ENCODE measurements at places on chromosomes 11 and 22.
A peak's percentile ranks its signal among the peaks of the same experiment; 100 is the strongest.

GRCh38 chr11:34789196-34789834 lies 126.9 kb downstream of the APIP start:
- DNase-seq: peak; percentile 96

GRCh38 chr11:66546966-66547661 lies 411 bp downstream of the ACTN3 start:
- no peak for DNase-seq

- DNase-seq: no peak
Measured at GRCh38 chr11:69352715-69353319, 58.9 kb downstream of the MYEOV start.

DNA sequence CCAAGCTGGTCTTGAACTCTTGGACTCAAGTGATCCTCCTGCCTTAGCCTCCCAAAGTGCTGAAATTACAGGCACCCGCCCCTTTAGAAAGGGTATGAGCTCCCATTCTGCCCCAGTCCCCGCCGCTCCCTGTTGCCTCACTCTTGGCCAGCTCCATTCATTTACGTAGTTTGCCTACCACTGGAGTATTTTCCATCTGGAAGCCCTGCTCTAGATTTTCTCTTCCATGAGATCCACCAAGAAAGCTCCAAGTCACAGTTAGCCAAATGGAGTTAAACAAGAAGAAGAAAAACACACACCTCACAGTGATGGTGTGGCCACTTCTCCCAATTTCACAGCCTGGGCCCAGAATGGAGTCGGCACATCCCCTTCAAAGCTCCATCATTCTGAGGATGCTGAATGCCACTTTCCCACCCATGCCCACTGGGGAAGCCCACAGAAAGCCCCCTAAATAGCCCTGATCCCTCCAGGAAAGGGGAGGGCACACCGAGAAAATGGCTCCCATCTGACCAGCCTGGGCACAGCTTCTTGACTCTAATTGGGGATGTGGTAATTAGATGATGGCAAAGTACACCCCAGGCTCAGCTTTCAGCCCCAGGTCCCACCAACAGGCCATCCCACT lies 381.2 kb downstream of the MN1 start:
- DNase-seq: no peak

- DNase-seq: no peak
Measured at GRCh38 chr11:7281809-7282208, 30.1 kb downstream of the SYT9 start.

DNA sequence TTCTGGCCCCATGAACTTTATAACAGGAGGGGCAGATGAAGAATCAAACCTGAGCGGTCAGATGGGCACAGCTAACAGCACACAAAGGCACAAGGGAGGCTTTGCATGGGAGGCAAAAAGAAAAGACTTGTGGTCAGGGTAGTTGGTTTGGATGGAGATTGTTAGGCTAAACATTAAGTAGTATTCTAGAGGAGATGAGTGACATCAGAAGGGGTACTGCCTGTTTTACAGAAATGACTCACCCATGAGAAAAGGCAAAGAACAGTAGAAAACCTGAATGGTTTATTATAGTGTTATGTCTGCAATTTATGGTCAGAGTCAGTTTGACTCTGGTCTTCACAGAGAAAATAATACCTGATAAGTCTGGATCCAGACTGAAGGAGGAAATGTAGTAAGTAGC lies 129.8 kb upstream of the KIRREL3 start:
- DNase-seq: no peak

DNA sequence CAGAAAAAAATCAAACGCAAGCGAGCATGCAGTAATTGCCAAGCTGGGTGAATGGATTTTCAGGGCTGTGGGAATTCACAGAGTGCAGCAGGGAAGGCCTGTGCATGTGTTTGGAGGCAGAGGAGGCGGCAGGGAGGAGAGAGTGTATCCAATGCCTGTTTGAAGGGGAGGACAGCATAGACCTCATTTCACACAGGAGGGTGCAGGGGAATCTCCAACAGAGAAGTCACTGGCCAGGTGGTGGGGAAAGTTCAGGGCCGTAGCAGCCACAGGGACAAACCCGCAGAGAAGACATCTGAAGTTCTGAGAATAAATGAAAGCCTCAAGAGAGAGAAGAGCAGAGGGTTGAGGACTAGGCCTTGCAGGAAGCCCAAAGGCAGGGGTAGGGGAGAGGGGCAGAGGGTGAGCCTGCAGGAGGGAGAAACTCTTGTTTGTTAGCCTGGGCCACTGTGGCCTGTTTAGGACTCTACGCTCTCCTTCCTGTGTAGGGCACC lies 19.2 kb upstream of the KDM2A start:
- no peak for DNase-seq

- DNase-seq: no peak
Measured at GRCh38 chr22:20107471-20107901, 8.4 kb upstream of the RANBP1 start.

- DNase-seq: no peak
Measured at GRCh38 chr11:45772986-45773785, 31.8 kb upstream of the SLC35C1 start.

- DNase-seq: no peak
Measured at GRCh38 chr11:58575377-58576020, at the start of gene LPXN. Gene LPXN (minus strand): TSS chr11:58575856. CDS start chr11:58575772, 84 bp downstream.

DNA sequence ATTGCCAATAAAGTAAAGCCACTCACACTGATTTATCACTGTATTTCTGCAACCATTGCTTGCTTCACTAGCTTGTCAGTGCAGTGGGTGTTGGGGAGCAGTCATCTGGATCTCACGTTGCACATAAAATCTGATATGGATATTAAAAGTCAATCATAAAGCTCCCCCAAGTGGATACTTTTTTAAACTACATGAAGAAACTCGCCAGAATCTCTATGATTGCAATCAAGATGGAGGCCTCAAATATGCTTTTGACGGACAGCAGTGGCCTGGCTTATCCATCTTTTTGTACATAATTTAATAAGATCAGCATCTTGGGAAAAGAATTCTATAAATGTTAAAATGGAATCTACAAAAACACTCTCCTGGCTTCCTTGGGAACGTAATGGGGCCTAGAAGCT lies 137.7 kb downstream of the WT1 start:
- peak; percentile 56 for DNase-seq

GRCh38 chr11:104148706-104149105 lies 15.2 kb downstream of the PDGFD start:
- no peak for DNase-seq

DNA sequence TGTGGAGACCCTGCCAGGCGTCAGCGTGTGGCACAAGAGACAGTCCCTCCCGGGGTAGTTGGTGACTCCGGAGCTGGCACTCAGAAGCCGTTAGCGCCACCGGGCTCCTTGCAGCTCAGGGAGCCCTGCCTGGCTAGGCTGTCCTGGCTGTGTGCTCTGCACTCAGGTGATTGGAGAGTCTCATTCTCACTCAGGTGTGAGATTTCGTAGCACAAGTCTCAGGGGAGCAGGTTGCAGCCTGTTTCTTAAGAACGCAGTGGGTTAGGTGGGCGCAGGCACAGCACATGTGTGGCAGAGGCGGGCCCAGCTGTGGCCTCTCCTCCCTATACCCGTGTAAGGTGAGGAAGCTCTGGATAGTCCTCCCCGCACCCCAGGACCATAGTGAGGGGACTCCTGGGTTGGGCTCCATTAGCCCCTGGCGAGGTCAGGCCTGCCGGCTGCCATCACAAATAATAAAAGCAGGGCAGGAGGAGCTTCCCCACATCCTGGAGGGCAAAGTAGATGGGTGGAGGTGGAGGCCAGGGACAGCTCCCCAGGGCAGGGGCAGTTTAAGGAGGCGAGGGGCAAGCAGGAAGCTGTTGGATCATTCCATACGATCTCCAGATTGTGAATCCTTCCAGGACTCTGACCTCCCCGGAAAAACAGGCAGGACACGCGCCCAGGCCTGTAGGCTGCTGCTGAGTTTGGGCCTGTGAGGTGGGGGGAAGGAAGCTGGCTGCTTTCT lies 39.4 kb downstream of the SBF1 start:
- DNase-seq: no peak

DNA sequence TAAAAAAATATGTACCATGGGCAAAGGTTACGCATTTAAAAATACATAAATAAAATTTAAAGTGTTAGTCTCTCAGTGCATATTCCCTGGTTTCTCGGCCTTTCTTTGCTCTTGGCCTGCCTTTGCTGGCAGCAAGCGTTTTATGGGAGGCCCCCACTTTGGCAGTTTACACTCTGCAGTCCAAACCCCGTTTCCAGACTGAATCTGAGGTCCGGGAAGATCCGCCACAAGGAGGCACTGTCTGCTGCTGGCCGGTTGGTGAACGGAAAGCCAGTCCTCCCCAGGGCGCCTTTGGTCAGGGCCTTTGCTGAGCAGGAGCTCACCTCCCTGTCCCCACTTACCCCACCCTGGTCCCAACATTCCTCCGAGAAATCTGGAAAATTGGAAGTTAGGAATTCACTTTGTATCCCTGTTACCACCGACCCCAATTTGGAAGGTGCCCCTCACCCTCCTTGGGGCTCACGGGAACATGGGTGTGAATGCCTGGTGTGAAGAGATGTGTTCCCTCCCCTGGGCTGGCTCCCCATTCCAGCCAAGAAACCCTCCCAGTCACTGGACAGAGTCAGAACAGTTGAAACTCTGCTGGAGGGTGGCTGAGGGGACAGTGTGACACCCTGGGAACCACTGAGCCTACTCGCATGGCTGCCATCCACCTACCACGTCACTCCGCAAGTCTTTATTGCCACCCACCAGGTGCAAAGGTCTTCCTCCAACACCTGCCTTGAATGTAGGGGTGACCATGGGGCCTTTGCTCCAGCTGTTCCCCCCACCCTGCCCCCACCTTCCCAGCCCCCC lies 9.4 kb upstream of the SF1 start:
- DNase-seq: no peak

DNA sequence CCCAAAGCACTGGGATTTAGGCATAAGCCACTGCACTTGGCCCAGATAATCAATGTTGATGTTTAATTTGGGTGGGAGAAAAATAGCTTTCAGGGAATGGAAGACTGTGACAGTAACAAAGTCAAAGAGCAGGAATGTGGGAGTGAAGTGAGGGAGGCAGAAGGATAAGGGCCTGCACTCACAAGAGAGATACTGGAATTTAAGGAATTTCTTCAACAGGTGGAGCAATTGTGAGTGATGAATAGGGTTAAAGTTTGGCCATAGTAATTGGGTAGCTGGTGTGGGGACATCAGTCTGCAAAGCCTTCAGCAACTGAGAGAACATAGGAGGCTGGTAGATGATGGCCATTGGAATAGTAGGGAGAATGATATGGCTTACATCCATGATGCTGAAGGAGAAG lies 8.6 kb upstream of the APBB1 start:
- no peak for DNase-seq

GRCh38 chr22:43152357-43153071 lies 1.2 kb downstream of the TSPO start:
- peak; percentile 45 for DNase-seq

DNA sequence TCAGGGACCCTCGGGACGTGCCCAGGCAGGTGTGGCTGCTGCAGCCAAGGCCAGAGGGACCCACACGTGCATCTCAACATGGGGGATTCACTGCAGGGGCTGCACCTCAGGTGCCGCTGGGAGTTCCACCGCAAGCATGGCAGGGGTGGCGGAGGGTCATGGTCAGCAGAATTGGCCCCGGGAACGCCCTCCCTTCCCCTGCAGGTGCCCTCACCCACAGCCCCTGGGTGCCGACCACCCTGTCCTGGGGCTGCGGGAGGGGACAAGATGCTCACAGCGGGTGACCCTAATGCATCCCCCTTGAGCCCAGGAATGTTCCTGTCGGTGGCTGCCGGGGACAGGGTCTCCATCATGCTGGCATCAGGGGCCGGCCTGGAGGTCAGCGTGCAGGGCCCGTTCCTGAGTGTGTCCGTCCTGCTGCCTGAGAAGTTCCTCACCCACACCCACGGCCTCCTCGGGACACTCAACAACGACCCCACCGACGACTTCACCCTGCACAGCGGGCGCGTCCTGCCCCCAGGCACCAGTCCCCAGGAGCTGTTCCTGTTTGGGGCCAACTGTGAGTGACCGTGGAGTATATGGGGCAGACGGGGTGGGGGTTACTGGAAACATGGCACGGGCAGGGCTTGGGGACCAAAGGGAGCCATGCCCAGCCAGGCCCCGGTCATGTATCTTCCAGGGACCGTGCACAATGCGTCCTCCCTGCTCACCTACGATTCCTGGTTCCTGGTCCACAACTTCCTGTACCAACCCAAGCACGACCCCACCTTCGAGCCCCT lies 5.8 kb downstream of the SUSD2 start:
- no peak for DNase-seq

DNA sequence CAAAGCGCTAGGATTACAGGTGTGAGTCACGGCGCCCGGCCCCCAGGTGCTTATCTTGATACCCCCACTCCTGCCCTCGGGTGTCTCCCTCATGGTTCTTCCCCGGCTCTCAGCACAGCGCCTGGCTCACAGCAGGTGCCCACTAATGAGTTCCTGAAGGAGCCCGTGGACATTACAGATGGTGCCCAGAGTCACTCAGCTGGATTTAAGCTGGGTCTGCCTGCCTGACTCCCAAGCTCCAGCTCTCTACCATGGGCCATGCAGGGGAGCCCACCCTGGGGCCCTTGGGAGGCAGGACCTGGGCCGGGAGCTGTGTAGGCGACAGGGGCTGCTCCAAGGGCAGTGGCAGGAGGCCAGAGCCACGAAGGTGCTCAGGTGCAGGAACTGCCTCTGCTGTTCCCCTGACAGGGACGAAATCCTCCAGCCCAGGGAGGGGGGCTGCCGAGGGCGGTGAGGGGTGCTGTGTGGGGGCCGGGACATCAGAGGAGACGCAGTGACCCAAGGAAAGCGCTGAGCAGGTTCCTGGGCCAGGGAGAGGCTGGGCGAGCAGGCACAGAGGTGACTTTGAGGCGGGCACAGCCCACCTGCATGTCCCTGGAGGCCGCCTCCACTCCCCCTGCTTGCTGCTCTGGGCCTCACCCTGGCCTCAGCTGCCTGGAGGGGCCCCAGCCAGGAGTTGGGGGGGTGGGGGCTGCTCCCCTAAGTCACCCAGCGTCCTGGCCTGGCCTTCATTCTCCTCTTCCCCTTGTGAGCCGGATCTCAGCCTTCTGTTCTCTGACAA lies 14.6 kb upstream of the FLRT1 start:
- DNase-seq: no peak

GRCh38 chr11:69957849-69958248 lies 120.3 kb upstream of the ANO1 start:
- no peak for DNase-seq

DNA sequence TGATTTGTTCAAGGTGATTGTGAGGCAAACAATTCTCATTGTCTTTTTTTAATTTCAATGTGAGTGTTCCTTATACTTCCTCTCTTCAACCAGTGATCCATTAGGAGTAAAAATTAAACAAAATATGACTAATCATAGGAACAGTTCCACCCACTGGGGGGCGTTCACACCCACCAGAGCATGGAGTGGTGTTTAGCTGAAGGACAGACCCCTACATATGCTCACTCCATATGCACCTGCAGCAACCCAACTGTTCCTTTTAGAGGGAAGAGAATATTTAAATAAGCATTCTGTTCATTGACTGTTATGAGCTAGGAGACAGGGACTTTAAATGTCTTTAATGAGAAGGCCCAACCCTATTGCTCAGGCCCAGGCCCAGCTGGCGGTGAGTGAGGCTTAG lies 78.7 kb upstream of the DRD2 start:
- DNase-seq: no peak

- no peak for DNase-seq
Measured at GRCh38 chr11:119618208-119618909, 110.6 kb downstream of the NECTIN1 start.

- peak; percentile 76 for DNase-seq
Measured at GRCh38 chr11:75667831-75668450, 897 bp downstream of the MAP6 start.

- DNase-seq: no peak
Measured at GRCh38 chr11:78606667-78607066, 32.0 kb upstream of the NARS2 start.

- DNase-seq: no peak
Measured at GRCh38 chr22:47695176-47695575, 932.7 kb downstream of the TBC1D22A start.

- DNase-seq: no peak
Measured at GRCh38 chr11:10893714-10894151, 35.9 kb upstream of the ZBED5 start.

GRCh38 chr11:44213148-44213547 lies 96.8 kb downstream of the ALX4 start:
- DNase-seq: no peak
